ENCODE measurements at places on chromosomes 12 and 14.
A peak's percentile ranks its signal among the peaks of the same experiment; 100 is the strongest.

GRCh38 chr12:45273717-45274271, 57.9 kb downstream of the ANO6 start:
- DNase-seq: no peak

DNA sequence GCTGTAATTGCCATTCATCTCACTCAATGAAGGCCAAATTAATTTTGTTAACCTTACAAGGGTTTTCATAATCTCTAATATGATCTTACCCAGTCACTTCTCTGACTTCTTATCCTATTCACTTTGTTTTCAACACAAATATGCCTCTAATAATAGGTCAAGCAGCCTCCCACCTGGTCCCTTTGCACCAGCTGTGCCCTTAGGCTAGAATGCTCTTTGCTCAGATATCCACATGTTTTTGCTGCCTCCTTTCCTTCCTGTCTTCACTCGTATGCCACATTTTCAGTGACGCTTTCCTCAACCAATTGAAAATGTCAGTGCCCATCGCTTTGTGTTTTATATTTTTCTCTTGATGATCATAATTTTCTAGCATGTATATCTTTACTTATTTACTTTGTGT, 106.4 kb upstream of the SYT10 start:
- no peak for DNase-seq

GRCh38 chr12:78028426-78028825, 197.7 kb downstream of the NAV3 start:
- DNase-seq: no peak

GRCh38 chr14:97618917-97619690, 821.9 kb downstream of the VRK1 start:
- DNase-seq: no peak

- DNase-seq: peak; percentile 46
Measured at GRCh38 chr12:21941506-21942376, 515 bp upstream of the ABCC9 start.

- DNase-seq: no peak
Measured at GRCh38 chr14:100325231-100325632, 2.1 kb downstream of the SLC25A47 start.

DNA sequence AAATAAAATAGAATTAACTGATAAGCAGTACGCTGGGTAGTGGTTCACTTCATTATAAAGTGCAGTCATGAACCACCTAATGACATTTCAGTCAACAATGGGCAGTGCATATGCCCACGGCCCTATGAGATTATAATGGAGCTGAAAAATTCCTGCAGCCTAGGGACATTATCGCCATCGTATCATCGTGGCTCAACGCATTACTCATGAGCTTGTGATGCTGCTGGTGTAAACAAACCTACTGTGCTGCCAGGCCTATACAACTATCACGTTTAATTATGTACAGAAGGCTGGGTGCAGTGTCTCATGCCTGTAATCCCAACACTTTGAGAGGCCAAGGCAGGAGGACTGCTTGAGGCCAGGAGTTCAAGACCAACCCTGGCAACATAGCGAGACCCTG, 62.3 kb upstream of the TMEM263 start:
- no peak for DNase-seq

- DNase-seq: no peak
Measured at GRCh38 chr12:57539134-57539768, 7.7 kb downstream of the DCTN2 start.

- no peak for DNase-seq
Measured at GRCh38 chr12:94702696-94703095, 52.3 kb upstream of the TMCC3 start.

GRCh38 chr14:105889666-105890473, 363.5 kb downstream of the TMEM121 start:
- DNase-seq: no peak

DNA sequence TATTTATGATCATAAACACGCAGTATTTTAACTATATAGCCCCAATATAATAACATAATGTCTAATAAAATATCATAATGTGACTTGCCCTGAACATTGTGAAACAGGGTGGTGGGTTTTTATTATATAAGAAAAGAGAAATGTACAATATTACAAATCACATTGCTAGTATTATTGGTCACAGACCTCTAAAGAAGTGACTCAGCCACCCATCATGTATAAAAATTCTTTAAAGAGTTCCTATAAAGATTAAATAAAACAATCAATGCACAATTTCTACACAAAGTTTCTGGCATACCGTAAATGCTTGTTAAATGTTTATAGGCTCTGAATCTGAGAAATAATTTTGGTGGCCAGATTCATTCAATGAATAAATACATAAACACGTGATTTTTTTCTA, 28.9 kb downstream of the ABCC9 start:
- DNase-seq: no peak

GRCh38 chr12:95574799-95575452, 23.6 kb upstream of the USP44 start:
- no peak for DNase-seq

GRCh38 chr12:16277585-16277984, at the start of gene SLC15A5:
Gene SLC15A5, minus strand, starts transcription at chr12:16277685. Its CDS starts 0 bp downstream, at chr12:16277685.
- no peak for DNase-seq

- no peak for DNase-seq
Measured at GRCh38 chr12:6734506-6735387, 10.9 kb downstream of the COPS7A start.

- no peak for DNase-seq
Measured at GRCh38 chr12:11543457-11544158, 105.9 kb upstream of the ETV6 start.

DNA sequence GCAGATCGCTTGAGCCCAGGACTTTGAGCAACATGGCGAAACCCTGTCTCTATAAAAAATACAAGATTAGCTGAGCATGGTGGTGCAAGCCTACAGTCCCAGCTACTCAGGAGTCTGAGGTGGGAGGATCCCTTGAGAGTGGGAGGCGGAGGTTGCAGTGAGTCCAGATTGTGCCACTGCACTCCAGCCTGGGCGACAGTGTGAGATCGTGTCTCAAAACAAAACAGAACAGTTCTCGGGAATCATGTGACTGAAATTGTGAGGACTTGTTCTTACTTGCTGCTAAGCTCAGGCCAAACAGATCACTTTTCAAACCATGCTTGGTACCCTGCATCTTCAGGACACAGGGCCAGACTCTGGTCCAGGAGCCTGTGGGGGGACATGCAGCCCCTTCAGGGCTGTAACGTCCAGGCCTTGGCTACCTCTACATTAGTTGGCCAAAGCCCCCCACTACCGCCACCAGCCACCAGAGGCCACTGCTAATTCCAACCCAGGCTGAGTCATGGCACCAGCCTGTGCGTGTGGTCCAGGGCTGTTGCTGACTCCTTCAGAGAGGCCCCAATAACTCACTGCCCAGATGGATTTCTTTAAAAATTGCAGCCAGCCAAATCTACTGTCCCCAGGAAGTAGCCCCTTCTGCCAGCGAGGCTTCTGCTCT, 33.4 kb upstream of the SYNDIG1L start:
- DNase-seq: no peak
